ENCODE measurements at places on chromosomes 12 and 14.

DNA sequence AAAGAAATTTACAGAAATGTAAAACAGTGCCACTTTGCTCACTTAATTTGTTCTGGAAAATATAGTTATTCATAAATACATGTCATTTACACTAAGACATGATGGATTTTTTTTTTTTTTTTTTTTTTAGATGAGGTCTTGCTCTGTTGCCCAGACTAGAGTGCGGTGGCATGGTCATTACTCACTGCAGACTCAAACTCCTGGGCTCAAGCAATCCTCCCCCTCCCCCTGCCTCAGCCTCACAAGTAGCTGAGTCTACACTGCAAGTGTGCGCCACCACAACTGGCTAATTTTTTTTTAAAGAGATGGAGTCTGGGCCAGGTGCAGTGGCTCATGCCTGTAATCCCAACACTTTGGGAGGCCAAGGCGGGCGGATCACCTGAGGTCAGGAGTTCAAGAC is 101.2 kb downstream of the PPP2R5C start:
- DNase-seq = no peak

DNA sequence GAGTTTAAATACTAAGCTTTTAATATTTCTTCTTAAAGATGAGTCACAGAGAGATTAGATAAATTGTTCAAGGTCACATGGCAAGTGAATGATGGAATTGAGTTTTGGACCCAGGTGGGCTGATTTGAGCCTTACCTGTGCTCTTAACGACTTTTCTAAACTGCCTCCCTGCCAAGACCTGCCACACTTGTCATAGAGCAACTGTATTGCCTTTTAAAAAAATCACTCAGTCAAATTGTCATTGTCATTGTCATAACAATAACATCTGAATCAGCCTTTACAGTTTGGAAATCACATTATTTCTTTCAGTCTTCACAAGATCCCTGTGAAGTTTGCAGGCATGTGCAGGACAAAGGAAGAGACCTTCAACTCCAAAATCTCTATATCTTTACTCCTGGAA is 25.7 kb downstream of the SLC4A8 start:
- DNase-seq = no peak

DNA sequence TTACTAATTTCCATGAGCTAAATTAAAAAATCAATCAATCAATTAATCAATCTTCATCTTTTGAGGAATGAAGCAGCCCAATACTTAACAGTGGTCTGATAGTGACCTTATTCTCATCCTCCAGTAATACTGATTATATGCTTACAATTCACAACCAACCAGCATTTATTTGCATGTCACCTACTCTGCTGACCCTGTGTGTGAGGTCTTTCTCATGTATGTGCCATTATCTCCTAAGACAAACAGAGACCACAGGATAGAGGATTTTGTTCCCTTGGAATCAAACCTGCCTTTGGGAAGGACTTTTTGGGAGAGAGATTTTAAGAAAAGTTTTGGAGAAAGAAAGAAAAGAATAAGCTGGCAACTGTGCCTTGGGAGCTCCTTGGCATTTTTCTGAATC is 197.2 kb downstream of the NRXN3 start:
- no peak for DNase-seq

DNA sequence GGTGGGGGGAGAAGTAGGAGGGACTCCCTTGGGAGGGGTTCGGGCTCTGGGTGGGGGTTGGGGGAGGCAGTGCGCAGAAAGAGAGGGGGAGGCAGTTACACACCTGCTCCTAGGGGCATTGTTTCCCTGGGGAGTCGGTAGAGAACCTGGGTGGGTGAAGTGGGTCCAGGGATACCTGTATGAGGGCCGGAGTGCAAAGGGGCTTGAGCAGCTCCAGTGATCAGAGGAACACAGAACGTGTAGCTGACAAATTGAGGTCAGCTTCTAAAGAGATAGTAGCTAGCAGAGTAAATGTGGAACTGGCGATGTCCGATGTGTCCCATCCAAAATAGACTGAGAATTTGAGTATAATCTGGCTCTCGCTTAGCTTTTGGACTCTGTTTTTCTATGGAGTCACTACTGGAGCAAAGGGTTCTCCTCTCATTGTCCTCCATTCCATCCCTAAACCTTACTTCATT is 502 bp downstream of the SMARCD1 start:
- no peak for DNase-seq

DNA sequence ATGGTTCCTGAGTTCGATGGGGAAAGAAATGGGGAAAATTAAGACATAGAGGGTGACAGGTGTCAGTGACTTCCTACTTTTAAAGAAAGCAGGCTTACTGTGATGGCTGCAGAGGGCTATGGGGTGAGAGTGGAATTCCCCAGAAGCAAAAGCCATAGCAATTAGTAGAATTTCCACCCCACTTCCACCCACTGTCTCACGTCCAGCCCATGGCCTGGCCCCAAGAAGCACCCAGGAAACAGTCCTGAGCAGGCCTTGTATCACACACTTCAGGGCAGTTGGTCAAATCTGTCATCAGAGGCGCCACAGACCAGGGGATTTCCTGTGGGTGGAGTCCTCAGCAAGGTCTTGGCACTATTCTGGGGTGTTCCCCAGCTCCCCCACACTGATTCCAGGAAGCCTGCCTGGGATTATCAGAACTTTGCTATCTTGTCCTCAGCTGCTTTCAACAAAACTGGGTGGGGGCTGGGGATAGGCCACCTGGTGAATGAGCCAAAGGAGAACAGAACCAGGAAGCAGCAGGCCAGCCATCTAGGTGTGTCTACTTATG is 120.1 kb upstream of the CCND2 start:
- no peak for DNase-seq

- DNase-seq = no peak
These were observed 49.0 kb downstream of the AREL1 start for GRCh38 chr14:74663884-74664283.

- DNase-seq = no peak
These were observed 227.7 kb downstream of the SLC16A7 start for GRCh38 chr12:59823567-59823966.

DNA sequence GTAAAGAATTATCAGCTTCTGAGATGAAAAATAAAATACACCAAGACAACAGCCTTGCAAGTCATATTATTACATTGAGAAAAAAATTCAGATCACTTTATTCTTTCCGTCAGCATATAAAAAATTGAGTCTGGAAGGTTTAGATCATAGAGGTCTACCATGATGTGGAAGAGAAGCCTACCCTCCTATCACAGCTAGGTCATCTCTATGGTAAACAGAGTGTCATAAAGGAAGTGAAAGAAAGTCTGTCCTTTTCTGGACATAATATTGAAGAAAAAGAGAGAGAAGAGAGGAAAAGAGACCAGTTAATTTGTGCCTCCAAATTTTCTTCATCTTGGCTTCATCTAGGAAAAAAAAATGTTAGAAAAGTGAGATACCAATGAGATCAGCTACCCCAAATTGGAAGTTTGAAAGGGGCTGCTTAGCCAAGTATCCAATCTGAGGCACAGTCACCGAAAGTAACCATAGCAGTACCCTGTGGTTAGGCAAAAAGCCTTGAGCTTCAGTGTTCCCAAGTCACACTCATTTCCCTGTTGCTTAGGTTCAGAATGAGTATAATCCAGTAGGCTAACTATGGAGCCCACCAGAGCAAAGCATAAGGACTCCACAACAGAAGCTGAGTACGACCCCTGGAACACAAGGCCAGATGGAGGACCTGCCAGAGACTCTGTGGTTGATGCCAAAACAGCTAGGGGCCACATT is 38.1 kb downstream of the DUSP6 start:
- DNase-seq = no peak

DNA sequence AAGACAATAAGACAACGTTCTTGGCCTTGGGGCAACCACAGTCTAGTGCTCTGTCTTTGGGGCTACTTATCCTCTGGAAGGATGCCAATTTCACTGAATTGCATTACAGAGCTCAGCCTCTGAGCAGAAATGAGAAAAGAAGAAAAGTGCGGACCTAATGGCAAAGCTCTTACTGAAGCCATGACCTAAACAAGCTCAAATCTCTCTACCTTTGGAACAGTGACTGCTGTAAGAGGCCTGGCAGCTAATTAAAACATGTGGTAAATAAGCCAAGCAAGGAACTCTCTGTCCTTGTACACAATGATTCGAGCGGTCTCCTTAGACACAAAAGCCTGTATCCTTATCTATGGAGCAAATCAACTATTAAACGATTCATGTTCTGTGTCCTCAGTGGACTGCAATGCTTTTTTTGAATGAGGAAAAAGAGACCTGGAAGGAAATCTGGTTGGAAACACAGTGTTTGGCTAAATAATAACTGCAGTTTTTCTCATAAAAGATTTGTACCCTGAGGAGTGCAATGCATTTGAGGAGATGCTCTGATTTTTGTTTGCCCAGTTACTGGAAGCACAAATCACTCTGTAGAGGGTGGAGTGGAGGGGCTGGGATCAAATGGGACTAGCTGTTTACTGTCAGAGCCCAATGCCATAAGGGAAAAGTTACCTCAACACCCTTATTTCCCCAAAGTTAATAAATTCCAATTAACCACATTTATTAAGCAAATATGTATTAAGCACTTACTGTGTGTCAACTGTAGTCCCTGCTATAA is 113.9 kb downstream of the NDUFA12 start:
- no peak for DNase-seq

GRCh38 chr14:47186486-47186885 is 488.9 kb downstream of the MDGA2 start:
- DNase-seq = no peak

DNA sequence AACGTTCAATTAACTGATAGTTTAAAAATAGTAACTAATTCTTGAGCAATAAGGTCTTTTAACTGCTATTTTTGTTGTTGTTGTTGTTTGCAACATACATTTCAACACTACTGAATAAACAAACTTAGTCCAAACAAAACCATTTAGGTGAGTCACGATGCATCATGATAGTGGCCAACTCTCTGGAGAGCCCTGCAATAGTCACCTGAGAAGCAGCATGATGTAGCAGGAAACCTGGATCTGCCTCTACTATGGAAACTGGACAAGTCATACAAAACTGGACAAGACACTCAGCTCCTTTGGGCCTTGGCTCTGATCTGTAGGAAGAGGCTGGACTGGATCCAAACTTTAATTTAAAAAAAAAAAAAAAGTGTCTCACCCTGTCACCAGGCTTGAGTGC is 117.3 kb downstream of the MED13L start:
- no peak for DNase-seq

DNA sequence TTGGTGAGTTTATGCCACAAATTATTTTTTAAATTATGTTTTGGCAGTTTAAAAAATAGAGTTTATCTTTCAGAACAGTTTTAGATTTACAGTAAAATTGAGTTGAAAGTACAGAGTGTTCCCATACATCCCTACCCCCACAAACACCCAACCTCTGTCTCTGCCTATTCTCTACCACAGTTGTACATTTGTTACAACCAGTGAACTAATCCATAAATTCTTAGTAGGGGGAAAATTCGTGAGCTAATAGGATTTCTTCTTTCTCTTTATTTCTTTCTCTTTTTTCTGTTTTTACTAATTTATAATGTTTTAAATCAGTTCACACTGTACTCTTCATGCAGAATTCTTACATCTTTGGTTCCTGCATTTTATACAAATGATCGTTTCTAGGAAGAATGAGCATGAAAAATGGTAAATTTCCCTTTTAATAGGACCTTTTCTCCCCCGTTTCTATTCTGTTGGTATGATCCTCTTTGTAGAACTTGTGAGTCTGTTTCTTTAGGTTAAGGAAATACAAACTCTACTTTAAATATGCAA is 56.7 kb downstream of the MIPOL1 start:
- DNase-seq = no peak

Data from sciatic nerve (tissue), 2 donors.